ENCODE measurements at places on chromosomes 5 and 9.

- no peak for DNase-seq
These were observed 62.3 kb downstream of the LIFR start for GRCh38 chr5:38494175-38494574.

GRCh38 chr9:128082151-128082550, 14.1 kb downstream of the SLC25A25 start:
- no peak for DNase-seq

GRCh38 chr9:104374711-104375110, 129.4 kb upstream of the OR13F1 start:
- DNase-seq, result no peak

GRCh38 chr9:80649496-80649895, 1039.9 kb downstream of the TLE1 start:
- no peak for DNase-seq

DNA sequence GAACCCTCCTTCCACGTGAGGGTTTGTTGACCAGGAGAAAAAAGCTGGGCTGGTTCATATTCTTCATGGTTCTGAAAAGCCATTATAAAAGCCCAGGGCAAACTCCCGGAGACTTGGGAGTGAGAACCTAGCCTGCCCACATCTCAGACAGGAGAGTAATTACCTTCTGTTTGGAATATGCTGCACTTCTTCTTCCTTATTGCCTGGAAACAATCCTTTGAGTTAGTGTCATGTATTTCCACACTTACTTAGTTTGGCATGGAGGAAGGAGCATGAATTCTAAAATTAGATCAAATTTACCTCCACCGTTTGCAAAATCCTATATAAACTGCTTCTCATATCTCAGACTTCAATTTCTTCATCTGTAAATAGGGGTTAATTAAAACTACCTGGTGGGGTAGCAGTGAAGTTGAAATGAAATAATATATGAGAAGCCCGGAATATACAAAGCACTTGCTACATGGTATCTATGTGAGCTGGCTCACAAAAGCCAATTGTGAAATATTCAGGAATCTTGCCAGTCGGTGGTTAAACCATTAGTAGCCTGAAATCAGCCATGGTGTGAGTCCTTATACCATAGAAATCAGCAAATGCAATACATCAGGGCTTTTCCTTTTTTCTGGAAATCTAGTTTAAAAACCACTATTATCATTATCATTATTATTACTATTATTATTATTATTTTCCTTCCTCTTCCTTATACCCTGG, 140.0 kb upstream of the RAD23B start:
- DNase-seq, result no peak

DNA sequence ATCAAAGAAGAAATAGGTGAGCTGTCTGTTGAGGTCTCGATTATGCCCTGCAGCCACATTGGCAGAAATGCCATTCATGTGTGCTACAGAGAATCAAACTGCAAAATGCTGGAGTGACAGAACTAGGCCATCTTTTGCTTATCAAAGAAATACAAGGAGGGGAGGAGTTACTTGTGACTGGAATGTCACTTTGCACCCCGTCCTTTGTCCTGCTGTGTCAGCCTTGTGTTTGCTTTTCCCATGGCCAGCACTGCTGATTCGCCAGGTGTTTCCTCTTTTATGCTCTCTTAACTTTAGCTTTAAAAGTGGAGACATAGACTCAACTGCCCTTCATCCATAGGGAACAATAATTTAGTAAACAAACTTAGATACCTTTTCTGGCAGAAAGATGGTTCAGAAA, 54.3 kb downstream of the SLC46A2 start:
- no peak for DNase-seq

DNA sequence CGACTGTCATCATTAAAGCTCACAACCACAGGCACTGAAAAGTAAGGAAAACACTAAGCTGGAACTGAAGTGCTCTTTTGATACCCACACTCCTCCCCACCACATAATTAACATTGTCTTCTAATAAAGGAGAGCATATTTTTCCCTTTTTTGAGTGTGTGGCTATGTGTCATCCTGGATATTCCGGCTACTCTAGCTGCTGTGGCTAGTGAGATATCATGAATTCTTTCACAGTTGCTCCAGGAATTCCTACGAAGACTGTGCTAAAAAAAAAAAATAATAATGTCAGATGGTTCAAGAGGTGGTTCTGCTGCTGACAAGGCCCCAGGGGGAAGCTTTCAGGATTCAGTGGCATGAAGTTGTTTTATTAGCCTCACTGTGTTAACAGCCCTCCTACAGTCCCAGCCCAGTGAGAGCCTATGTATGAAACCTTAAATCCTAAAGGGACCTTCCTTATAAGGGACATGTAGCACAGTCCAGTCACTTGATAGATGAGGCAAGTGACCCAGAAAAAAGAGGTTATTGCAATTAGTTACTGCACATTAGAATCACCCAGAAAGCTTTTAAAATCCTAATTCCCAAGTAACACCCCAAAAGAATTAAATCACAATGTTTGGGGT, 46.6 kb downstream of the TMEM252 start:
- DNase-seq, result no peak

GRCh38 chr9:87805259-87805658, 77.4 kb upstream of the SPATA31E1 start:
- DNase-seq, result no peak

DNA sequence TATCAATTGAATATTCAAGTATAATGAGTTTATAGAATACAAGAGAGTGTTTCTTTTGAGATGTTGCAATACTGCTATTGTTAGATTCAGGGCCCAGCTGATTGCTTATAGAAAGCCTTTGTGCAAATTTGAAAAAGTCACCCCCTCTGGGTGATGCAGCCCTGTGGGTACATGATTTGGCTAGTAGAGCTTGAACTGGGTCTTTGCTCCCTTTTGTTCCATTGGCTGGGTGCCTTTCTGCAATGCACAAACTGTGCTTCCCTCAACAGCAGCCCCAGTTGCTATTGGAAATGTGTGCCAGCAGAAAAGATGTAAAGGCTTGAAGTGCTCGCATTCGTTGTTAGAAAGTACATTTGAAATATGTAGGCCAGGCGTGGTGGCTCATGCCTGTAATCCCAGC, 61.8 kb upstream of the CEMIP2 start:
- no peak for DNase-seq

DNA sequence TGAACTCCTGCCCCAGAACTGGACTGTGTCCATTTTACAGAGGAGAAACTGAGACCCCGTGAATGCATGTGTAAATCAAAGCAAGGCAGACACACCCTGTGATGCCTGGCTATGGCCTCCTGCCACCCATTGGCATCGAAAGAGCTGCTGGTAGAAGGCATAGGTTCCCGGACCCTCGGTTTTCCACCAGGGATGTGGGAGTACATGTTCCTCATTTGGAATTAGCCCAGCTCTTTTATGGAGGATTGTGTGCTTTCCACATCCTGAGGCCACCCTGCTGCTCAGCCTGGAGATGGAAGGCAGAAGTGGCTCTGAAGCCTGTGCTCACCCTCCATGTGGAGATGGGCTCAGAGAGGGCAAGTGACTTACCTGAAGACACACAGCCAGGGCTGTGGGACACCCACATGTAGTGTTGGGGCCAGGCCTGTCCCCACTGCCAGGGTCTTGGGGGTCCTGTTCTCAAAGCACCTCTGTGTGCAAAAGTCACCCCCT, 2.8 kb downstream of the SUSD3 start:
- no peak for DNase-seq

DNA sequence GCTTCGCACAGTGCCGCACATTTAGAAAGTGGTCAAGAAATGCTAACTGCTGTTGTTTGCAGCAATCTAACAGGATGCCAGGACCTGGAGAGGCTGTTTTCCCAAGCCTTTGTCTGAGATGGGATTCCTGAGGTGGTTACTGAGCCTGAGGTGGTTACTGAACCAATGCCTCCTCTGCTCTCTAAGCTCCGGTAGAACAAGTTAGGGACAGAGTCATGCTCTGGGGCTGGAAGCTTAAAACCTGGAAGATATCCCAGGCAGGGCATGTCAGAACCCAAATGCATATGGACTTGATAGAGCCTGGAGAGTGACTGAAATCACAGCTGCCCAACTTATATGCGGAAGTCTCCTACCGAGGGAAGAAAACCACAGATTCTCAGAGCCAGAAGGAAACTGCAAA, 46.5 kb upstream of the FAT2 start:
- no peak for DNase-seq

- no peak for DNase-seq
These were observed 593.8 kb downstream of the CDK5RAP2 start for GRCh38 chr9:119986205-119986604.

DNA sequence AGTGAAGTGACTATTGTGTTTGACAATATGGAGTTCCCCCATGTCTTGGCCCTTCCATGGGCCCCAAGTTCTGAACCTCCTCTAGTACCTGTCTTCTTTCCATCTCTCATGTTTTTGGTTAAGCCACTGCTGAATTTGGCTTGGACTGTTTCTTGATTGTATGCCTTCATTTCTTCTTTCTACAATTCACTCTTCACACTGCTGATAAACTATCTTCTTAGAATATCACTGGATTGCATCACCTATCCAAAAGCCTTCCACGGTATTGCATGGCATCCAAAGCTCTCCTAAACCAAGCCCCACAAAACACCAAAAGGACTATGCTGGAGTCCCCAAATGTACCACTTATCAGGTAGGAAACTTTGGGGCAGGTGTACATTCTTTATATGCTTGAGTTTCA, 4.3 kb upstream of the POC5 start:
- no peak for DNase-seq

GRCh38 chr5:151234476-151235238, 10.8 kb upstream of the CCDC69 start:
- DNase-seq, result no peak

DNA sequence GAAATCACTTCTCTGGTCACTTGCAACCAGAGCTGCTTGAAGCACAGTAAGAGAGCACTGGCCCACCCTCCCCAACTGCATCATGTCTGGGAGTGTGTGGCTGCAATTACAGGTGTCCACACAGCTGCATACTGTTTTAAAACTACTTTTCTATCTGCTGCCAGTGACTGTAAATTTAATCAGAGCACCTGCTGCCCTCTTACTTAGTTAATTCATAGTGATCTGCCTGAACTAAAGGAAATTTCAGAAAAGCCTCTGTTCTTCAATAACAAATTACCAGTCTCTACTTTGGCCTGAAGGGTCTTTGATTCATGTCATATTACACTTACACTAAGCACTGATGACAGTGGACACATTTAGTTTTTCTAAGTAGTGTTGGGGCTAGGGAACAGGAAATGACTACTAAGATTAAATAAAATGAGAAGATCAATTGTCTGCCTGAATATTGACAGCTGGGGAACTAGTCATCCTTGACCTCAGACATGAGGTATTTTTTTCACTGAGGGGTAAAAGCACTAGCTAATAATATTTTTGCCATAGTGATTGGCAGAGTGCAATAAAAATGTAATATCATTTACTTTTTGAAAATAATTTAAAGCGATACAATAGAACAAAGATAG, 788.9 kb upstream of the GRAMD2B start:
- DNase-seq, result no peak

GRCh38 chr5:173517648-173518047, 98.8 kb downstream of the BOD1 start:
- DNase-seq, result no peak

DNA sequence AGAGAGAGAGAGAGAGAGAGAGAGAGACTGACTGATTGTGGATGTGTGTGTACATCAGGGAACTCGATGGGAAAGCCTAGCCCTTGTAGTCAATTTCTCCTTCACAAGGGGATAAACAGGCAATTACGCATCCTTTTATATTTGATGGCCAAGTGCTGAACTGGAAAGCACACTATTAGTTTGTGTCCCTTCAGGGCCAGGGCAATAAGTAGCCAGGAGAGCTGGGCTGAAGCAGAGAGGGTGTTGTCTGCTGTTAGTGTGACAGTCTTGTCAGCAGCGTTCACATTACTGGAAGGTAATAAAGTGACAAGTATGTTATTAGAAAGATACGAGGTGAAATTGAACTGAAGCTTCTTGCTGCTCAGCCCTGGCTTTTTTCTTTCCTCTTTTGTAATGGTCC, 457.7 kb downstream of the BNC2 start:
- DNase-seq, result no peak

Measured in fibroblast of skin of left biceps (primary cell).